ENCODE measurements at places on chromosomes 12 and 14.

- DNase-seq, result peak; percentile 82
Measured at GRCh38 chr12:52147367-52147963, 44.3 kb downstream of the KRT80 start.

DNA sequence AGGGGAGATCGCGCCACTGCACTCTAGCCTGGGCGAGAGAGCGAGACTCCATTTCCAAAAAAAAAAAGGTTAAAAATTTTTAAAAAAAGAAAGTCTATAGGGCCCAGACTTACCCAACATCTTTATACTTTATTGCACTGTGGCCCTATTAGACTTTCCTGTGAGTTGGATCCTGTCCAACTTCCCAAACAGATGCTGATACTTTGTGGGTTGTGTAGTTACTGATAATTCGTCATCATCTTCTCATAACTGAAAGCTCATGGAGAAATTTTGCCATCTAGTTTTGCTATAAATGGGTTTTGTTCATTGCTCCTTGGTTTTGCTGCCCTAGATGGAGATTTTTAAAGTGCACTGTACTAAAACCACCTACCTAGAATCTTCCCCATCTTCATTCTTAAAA lies 31.1 kb downstream of the APOBEC1 start:
- peak; percentile 29 for DNase-seq

GRCh38 chr14:23076785-23077408 lies 18.0 kb downstream of the ACIN1 start:
- peak; percentile 71 for DNase-seq

DNA sequence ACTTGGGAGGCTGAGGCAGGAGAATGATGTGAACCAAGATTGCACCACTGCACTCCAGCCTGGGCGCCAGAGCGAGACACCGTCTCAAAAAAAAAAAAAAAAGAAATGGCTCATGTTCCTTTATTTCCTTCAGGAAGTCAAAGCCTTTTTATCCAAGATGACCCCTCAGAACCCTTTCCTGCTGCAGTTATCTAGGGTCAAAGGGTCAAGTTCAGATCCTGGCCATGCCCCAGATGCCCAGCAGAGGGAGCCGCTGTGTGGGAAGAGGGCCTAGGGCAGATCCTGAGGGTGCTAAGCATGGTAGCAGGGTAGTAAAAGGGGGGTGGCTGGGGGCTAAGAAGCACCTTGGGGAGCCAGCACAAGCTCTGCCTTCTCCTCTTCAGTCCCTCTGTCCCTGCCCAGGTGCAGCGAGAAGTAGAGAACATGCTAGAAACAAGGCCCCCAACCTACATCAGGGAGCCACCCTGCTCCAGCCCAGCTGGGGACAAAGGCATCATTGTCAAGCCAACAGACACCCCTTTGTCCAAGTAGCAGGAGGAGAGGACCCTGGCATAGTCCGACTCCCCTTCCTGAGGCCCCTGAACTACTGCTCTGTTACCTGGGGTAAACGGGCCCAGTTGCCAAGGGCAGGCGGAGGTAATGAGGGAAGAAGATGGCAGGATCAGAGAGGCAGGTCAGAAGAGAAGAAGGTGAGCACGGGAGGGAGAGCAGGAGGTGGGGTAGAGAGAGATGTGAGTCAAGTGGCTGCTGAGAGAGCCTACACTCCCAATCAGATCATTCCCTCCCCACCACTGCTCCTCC lies 6.5 kb downstream of the NFE2 start:
- peak; percentile 85 for DNase-seq

- DNase-seq, result no peak
Measured at GRCh38 chr12:30813525-30814294, 59.0 kb upstream of the CAPRIN2 start.

GRCh38 chr12:40946612-40947194 lies 241.4 kb upstream of the PDZRN4 start:
- DNase-seq, result peak; percentile 16

GRCh38 chr14:50047274-50047676 lies 69.1 kb downstream of the VCPKMT start:
- no peak for DNase-seq

DNA sequence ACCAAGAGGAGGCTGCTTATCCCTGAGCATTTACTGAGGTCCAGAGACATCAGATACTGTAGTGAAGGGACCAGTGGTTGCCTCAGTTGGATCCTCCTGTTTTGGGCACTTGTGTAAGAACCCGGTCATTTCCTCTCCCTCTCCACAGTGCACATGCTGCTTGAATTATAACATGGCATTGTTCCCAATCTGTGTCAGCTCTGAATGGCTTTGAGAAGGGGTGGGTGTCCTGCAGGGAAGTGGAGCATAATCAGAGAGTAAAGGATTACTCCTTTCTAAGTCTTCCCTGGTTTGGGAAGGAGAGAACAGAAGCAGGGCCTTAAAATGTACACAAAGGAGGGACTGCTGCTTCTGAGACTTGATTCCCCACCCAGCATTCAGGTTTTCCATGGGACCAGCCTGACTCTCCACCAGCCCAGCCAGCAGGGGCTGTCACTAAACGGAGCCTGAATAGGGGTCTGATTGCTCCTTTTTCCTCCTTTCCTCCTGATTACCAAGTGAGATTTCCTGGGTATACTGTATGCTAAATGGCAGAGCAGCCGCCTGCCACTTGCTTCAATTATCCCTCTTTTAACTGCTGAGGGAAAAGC lies 78.4 kb downstream of the NRXN3 start:
- no peak for DNase-seq

GRCh38 chr12:108838194-108839017 lies 19.0 kb downstream of the SSH1 start:
- no peak for DNase-seq

DNA sequence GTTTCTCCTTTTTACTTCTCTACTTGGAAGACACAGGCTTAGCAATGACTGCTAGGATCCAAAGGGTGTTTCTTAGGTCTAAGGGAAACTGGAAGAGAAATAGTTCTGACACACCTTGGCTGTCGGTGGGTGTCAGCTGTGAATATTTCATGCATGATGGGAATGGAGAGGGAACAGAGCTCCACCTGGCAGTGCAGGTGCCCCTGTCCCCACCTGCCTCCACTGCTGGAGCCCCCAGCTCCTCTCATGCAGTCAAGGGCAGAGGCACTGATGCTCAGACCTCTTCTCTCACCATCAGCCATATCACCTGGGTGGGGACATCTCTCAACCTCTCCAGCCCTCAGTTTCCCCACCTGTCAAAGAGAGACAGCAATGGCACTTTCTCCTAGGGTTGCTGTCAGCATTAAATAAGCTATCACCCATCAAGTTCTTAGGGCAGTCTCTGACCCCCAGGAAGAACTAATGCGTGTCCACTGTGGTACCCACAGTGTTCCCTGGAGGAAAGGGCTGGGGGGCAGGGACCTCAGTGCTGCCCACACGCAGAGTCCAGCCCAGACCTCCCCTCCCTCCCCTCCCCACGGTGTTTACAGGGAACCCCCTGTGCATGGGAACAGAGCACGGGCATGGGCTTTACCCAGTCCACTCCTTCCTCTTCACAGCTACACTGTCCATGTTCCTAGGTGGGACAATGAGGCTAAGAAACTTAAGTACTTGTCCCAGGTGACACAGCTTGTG lies 69.1 kb downstream of the C14orf132 start:
- no peak for DNase-seq

DNA sequence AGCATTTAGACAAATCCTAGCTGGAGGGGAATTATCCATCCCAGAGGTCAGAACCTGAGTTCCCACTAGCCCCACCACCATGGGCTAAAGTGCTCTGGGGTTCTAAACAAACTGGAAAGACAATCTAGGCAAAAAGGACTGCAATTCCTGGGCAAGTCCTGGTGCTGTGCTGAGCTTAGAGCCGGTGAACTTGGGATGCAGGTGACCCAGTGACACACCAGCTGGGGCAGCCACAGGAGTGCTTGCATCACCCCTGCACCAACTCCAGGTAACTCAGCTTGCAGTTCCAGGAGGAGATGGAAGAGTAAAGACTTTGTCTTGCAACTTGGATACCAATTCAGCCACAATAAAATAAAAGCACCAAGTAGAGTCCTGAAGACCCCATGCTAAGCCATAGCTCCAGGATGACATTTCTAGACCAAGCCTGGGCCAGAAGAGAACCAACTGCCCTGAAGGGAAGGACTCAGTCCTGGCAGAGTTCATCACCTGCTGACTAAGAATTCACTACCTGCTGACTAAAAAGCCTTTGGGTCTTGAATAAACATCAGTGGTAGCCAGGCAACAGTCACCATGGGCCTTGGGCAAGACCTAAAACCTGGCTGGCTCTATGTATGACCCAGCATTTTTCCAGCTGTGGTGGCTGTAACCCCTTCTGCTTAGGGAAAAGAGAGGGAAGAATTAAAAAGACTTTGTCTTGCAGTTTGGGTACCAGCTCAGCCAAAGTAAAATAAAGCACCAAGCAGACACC lies 223.4 kb upstream of the DIO2 start:
- DNase-seq, result no peak

GRCh38 chr12:69321351-69321750 lies 26.8 kb upstream of the LYZ start:
- DNase-seq, result no peak

GRCh38 chr12:92471551-92471950 lies 231.2 kb upstream of the PLEKHG7 start:
- DNase-seq, result no peak

GRCh38 chr12:68806488-68807237 lies 1.3 kb upstream of the MDM2 start:
- DNase-seq, result no peak

DNA sequence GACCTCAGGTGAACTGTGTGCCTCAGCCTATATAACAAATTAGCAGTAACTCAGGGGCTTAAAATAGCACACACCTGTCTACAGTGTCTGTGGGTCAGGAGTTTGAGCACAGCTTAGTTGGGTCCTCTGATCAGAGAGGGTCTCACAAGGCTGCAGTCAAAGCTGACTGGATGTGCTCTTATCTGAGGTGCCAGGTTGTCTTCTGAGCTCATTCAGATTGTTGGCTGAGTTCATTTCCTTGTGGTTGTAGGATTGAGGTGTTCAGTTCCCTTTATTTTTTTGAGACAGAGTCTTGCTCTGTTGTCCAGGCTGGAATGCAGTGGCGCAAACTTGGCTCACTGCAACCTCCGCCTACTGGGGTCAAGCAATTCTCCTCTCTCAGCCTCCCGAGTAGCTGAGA lies 164.7 kb downstream of the ADCK1 start:
- DNase-seq, result no peak

- no peak for DNase-seq
Measured at GRCh38 chr12:19451196-19451595, 11.9 kb downstream of the AEBP2 start.

DNA sequence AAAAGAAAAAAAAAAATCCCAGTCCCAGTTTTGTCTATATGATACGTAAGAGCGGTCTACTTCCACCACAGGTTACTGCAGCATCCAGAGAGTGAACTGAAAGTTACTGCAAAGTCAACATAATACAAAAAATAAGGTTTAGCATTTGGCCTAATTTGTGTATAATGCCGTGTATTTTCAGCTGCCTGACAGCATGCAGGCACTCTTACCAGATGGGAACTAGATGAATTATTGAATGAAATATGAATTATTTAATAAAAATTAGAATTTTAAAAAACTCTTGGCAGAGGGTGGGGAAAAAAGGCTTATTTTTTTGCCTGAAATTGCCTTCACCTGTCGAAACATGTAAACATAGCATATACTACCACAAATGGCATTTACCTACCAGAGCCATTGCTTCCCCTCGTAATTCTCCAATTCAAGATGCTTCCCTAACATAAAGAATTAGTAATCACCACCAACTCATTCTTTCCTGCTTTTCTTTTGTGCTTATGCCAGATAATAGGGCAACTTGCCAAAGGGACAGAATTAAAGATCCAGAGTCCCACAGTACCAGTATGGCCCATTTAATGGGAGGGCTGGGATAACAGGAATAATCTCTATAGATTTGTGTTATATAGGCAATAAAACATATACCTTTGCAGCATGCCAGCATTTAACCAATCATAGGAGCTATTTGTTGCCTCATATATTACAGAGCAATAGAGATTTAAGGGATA lies 31.1 kb downstream of the ATF7 start:
- no peak for DNase-seq

GRCh38 chr12:40222247-40222646 lies 2.5 kb upstream of the LRRK2 start:
- no peak for DNase-seq

DNA sequence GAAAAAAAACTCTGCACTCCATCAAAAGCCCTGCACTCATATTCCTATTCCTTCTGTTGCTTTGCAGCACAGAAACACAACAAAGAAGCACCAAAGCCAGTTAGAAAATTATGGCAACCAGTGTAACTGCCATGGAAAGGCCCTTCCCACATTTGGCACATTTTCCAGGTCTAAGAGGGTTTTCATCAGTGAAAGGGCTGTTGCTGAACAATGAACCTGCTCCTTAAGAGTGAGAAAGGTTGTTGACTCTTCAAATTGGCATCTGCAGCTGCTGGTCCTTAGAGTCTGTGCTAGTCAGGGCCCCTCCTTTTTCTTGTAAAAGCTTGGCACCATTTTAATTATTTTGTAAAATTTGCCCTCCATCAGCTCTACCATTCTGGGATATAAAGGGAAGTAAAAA lies 378.7 kb upstream of the KITLG start:
- DNase-seq, result no peak

DNA sequence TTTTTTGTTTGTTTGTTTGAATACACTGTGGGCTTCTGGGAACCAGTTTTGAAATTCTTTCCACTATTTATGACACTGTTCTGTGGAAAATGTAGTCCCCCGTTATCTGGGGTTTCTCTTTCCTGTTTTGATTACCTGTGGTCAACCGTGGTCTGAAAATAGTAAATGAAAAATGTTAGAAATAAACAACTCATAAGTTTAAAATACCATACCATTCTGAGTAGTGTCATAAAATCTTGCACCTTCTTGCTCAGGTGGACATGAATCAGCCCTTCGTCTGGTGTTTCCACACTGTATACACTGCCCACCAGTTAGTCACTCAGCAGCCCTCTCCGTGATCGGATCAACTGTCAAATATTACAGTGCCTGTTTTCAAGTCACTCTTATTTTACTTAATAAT lies 5.1 kb upstream of the PAPOLA start:
- no peak for DNase-seq

DNA sequence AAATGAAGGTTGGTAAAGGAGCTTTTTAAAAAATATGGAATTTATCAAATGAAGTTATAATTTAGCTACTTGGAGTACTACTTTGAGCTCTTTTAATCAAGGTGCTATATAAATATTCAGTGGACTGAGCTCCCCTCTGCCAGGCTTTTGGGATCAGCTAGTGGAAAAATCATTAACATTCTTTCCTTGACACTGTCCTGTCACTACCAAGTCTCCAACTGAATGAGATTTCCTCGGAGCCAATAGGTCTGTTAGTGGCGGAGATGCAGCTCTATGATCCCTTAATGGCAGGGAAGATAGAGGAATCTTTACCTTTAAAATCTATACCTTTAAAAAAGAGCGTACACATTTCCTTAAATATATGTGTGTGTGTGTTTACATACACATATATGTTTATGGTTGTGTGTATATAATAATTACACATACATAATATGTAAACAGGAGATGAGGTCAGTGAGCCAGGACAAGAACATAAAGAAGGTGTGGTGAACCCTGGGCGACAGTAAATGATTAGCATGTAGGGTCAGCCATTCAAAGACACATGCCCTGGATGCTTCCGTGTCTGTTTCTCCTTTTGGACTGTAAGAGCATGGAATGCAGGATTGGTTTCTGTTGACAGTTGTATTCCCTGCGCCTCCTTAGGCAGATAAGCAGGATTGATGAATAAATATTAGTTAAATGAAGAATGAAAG lies 47.7 kb upstream of the ATP2A2 start:
- DNase-seq, result no peak

Measured in hematopoietic multipotent progenitor cell treated with erythropoietin and hydrocortisone succinate and interleukin-3 and kit ligand, for 15 days (in vitro differentiated cells).